Esophagus muscularis mucosa (tissue), 4 donors: ENCODE measurements at places on chromosomes 2 and 18. TPM values are rescaled to one million over a fixed set of nuclear protein-coding genes. Genes with fewer than 3 reads are reported as not detected.

C1D gene
- total RNA-seq: 32.3 TPM

PCBP1 gene
- 199 TPM for total RNA-seq

- H3K4me3 ChIP-seq: no peak overlapping the region
- H3K27ac ChIP-seq: no peak overlapping the region
- no peaks in the 10 kb centered on the region for H3K36me3 ChIP-seq
- no peak for DNase-seq
- H3K27me3 ChIP-seq: no peaks in the 10 kb centered on the region
Observed at GRCh38 chr2:180630756-180631155, 349.6 kb upstream of the UBE2E3 start.

DNA sequence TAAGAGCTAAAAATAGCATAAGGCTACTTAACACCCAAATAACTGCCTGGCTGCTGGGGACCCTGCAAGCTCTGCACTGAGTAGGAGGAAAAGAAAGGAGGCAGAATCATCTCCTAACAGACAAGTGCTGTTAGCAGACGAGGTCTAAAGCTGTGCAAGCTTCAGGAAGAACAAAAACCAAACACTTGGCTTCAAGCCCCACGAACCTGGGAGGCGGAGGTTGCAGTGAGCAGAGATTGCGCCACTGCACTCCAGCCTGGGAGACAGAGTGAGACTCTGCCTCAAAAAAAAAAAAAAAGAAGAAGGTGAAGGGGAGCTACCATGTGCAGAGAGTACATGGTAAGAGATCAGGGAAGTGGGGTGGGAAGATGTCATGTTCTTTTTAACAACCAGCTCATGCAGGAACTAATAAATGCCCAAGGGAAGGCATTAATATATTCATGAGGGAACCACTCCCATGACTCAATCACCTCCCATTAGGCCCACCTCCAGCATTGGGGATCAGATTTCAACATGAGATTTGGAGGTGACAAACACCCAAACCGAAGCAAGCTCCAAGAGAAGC lies 28.8 kb upstream of the INO80C start:
- H3K4me1 ChIP-seq: peaks cover 17% of the 10 kb centered on the region
- H3K27ac ChIP-seq: no peak overlapping the region
- peak; percentile 34 for DNase-seq
- no peaks in the 10 kb centered on the region for H3K36me3 ChIP-seq
- no peaks in the 10 kb centered on the region for H3K27me3 ChIP-seq
- H3K4me3 ChIP-seq: no peak overlapping the region

- peak; percentile 94 for DNase-seq
- H3K27me3 ChIP-seq: no peaks in the 10 kb centered on the region
- H3K36me3 ChIP-seq: no peaks in the 10 kb centered on the region
- peak overlapping the region; percentile 91 for H3K27ac ChIP-seq
Observed at GRCh38 chr18:63320123-63320974, 780 bp upstream of the BCL2 start.

DNA sequence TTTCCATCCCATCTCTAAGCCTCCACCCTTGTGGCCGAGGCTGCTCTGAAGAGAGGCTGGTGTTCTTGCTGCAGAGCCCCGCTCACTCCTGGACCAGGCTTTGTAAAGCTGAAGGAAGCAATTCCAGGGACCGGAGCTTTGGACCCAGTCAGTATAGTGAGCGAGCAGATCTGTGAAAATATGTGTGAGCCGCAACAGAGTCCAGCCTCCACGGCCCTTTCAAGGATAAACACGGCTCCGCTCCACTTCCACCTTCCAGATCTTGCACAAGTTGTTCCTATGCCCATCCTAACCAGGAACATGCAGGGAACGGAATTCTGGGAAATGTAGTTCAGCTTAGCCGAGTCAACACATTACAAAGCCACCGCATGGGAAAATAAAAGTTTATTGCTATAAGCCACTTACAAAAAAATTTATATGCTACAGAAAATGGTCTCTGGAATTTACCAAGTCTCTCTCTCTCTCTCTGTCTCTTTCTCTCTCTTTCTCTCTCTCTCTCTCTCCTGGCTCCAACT lies 151.7 kb upstream of the ZNF521 start:
- DNase-seq: no peak
- peaks cover 10% of the 10 kb centered on the region for H3K4me1 ChIP-seq
- H3K4me3 ChIP-seq: peak overlapping the region; percentile 43
- no peaks in the 10 kb centered on the region for H3K27me3 ChIP-seq
- H3K36me3 ChIP-seq: no peaks in the 10 kb centered on the region

GRCh38 chr2:56464613-56465012 lies 280.8 kb downstream of the CCDC85A start:
- H3K27me3 ChIP-seq: no peaks in the 10 kb centered on the region
- no peaks in the 10 kb centered on the region for H3K4me1 ChIP-seq
- H3K36me3 ChIP-seq: no peaks in the 10 kb centered on the region
- DNase-seq: no peak

DNA sequence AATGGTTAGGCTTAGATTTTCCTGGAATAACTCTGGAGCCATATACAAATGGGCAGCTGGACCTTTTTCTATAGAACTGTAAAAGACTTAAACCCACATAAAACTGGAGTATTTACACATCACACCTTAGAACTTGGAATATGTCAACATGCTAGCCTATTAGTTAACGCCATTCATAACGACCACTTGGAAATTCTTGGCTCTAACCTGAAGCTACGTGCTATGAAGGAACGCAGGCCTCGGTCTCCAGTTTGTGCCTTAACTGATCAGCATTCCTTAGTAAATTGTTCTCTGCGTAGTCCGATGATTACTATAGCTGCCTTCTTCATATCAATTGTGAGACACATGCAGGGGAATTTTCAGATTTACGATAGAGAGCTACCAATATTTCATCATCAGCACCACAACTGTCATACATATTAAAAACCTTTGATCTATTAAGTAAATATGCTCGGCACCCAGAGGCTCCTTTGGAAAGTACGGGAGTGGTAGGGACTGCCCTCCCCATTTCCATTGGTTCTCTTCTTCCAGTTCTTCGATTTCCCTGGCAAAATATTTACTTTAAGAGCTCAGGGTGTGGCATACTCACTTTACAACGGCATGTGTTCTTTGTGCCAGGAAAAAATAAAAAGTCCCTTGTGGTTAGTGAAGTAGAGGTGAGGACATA lies 17.5 kb upstream of the CCL20 start:
- H3K4me3 ChIP-seq: no peak overlapping the region
- H3K27ac ChIP-seq: no peak overlapping the region
- DNase-seq: peak; percentile 42
- no peaks in the 10 kb centered on the region for H3K27me3 ChIP-seq
- H3K4me1 ChIP-seq: no peaks in the 10 kb centered on the region
- no peaks in the 10 kb centered on the region for H3K36me3 ChIP-seq

DNA sequence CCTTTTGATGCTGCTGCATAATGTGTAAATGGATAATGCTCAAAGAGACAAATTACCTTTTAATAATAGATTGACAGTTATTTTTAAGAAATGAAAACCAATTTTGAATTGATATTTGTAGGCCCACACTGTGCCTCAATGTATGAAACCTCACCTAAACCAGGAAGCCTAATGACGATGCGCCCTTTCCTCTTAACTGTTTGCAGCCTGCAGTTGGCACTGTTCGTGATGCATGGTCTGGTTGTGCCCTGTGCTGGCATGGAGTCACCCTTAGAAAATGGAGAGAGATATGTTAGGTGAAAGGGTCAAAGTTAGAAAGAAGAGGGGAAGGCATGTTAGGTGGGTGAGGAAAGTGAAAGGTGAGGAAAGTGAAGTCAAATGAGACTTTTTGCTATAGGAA lies 390.2 kb downstream of the PTPRM start:
- H3K4me1 ChIP-seq: peaks cover 14% of the 10 kb centered on the region
- no peak for DNase-seq
- no peak overlapping the region for H3K27ac ChIP-seq
- no peak overlapping the region for H3K4me3 ChIP-seq
- peaks cover 5% of the 10 kb centered on the region for H3K36me3 ChIP-seq

- no peaks in the 10 kb centered on the region for H3K36me3 ChIP-seq
- H3K27me3 ChIP-seq: no peaks in the 10 kb centered on the region
- H3K4me1 ChIP-seq: peaks cover 5% of the 10 kb centered on the region
- no peak for DNase-seq
Observed at GRCh38 chr2:39937621-39938020, 158.6 kb upstream of the THUMPD2 start.

DNA sequence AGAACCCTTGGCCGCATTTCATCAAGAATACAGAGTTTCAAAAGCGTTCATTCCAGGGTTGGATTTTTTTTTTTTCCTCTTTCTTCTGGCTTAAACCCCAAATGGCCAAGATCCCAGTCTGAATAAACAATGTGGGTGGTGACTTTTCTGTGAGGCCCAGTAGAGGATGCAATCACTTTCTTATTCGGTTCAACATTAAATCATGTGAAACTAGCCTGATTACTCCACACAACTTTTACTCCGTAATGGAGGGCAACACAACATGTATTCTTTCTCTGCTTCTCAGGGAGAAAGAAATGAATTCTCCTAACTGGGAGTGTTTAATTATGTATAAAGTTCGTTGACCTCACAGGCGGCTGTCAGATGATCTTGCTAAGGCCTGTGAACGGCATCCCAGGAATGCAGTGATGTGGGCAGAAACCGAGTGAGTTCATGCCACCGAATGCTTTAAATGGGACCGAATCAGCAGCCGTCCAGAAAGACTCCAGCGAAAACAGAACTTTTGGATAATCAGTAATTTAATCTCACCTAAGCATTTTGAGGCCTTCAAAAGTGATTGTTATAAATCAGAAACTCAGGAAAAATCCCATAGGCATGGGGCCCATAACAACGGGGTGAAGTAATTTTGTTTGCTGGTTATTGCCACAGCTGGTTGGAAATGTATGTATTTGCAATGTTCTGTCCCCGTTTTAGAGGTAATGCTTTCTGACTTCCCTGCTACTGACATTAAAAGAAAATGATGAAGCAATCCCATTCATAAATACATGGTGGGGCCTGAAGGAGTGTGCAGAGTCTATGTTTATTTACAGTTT lies 81.5 kb downstream of the BCL2 start:
- peak overlapping the region; percentile 39 for H3K4me3 ChIP-seq
- no peaks in the 10 kb centered on the region for H3K27me3 ChIP-seq
- no peaks in the 10 kb centered on the region for H3K36me3 ChIP-seq
- peaks cover 41% of the 10 kb centered on the region for H3K4me1 ChIP-seq
- H3K27ac ChIP-seq: peak overlapping the region; percentile 87
- DNase-seq: peak; percentile 79

GRCh38 chr2:19046986-19047780 lies 311.2 kb downstream of the OSR1 start:
- peaks cover 14% of the 10 kb centered on the region for H3K4me1 ChIP-seq
- no peaks in the 10 kb centered on the region for H3K27me3 ChIP-seq
- H3K4me3 ChIP-seq: no peak overlapping the region
- H3K27ac ChIP-seq: no peak overlapping the region

GRCh38 chr2:10229462-10230099 lies 73.1 kb upstream of the HPCAL1 start:
- DNase-seq: no peak
- H3K27ac ChIP-seq: no peak overlapping the region
- H3K4me1 ChIP-seq: peaks cover 2% of the 10 kb centered on the region
- H3K4me3 ChIP-seq: no peak overlapping the region
- H3K36me3 ChIP-seq: no peaks in the 10 kb centered on the region

ANKRD29 gene
- total RNA-seq: 9.6 TPM

- no peak overlapping the region for H3K4me3 ChIP-seq
- no peak for DNase-seq
- H3K27ac ChIP-seq: no peak overlapping the region
- no peaks in the 10 kb centered on the region for H3K27me3 ChIP-seq
Observed at GRCh38 chr2:10235909-10236550, 66.7 kb upstream of the HPCAL1 start.

GRCh38 chr2:176960736-176961520 lies 251.7 kb upstream of the HNRNPA3 start:
- no peaks in the 10 kb centered on the region for H3K36me3 ChIP-seq
- H3K27ac ChIP-seq: no peak overlapping the region

DNA sequence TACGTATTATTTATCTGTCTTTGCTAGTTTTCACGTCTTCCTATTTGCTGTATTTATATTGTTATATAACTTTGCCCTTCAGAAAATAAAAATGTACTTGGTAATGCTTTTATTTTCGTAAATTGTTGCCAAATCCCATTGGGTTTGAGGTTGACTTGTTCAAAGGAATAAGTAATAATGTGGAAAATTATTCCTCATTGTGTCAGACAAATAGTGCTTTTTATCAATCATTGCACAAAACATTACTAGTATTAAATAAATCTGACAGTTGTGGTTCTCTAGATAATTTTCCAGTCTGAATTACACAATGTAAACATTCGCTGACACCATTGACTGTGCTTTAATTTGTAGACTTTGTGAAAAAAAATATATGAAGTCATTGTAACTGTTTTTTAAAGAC lies 798.3 kb upstream of the TMEFF2 start:
- DNase-seq: no peak
- no peak overlapping the region for H3K4me3 ChIP-seq
- no peaks in the 10 kb centered on the region for H3K27me3 ChIP-seq
- H3K36me3 ChIP-seq: no peaks in the 10 kb centered on the region
- no peak overlapping the region for H3K27ac ChIP-seq
- no peaks in the 10 kb centered on the region for H3K4me1 ChIP-seq

DYTN gene
- not detected for total RNA-seq

DNA sequence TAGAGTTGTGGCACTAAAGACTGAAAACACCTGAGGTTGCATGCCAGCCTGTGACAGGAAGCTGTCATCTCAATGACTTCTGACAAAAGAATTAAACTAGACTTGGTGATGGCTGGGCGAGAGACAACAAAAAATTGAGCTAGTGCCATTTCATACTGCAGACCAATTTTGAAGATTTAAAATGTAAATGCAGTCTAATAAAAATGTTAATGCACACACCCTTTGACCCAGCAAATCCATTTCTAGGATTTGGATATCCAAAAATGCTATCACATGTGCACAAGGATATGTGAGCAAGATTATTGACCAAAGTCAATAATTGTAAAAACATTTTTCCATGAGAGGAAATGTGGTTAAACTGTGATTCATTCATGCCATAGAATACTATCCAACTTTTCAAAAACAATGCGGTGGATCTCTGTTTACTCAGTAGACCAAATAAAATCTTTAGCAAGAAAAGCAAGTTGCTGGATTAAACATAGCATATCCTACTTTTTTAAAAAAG lies 5.6 kb downstream of the FBXO36 start:
- peaks cover 3% of the 10 kb centered on the region for H3K36me3 ChIP-seq
- no peak for DNase-seq
- no peak overlapping the region for H3K4me3 ChIP-seq
- H3K4me1 ChIP-seq: peaks cover 10% of the 10 kb centered on the region
- no peaks in the 10 kb centered on the region for H3K27me3 ChIP-seq

DNA sequence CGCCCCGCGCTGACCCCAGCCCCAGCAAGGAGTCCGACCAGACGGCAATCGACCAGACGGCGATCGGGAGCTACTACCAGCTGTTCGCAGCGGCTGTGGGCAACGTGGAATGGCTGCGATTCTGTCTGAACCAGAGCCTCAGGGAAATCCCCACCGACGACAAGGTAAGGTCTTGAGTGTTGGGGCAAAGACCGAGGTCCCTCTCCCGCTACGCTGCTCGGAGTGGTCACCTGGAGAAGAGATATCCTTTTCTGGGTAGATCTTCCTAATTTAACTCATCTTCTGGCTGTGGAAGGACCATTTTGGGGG lies 704 bp downstream of the ANKRD53 start:
- H3K4me1 ChIP-seq: peaks cover 32% of the 10 kb centered on the region
- peaks cover 9% of the 10 kb centered on the region for H3K36me3 ChIP-seq
- H3K4me3 ChIP-seq: peak overlapping the region; percentile 54
- H3K27me3 ChIP-seq: no peaks in the 10 kb centered on the region

KCNS3 gene
- total RNA-seq: 19.9 TPM
